ENCODE measurements at places on chromosomes 2 and 18. TPM values are rescaled to one million over a fixed set of nuclear protein-coding genes. Genes with fewer than 3 reads are reported as not detected.

DNA sequence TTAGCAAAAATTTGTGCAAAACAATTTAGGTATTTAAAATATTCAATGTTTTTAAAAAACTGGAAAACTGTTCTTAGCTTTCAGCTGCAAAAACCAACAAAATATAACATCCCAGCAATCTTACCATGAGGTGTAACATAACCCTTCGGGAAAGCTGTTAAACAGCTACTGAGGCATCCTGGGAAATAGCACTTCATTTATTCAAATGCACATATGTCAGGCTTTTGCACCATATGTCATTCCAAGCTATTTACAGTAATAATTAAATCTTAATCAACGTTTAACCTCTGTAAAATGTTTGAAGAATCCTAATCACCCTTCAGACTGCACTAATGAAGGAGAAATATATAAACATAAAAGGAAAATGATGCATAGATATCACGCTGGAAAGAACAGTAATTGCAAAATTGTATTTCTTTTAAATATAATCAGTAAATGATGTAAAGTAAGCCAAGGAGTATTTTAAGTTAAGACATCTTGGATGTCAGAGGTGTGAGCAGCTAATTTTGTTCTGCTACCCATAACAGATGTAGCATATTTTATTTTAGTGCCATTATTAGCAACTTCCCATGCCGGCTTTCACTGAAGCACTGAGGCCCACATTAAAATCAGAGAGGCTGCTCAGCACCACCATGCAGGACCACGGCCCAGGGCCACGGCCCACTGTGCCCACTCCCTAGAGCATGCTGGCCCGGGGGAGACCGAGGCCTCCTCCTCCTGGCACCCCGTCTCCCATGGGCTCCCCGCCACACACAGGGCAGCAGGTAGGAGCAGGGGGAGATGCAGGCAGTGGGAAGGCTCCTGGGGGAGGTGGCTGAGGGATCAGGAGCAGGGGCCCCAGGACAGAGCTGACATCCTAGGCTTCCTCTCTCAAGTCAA lies 30.9 kb downstream of the EMX1 start:
- DNase-seq = no peak

Gene PTPRN
- total RNA-seq = 5.3 TPM

Gene KRTCAP3
- 0.45 TPM for total RNA-seq

Gene PEX13
- 26.7 TPM for total RNA-seq

Gene MBOAT2
- 19.9 TPM for total RNA-seq

Gene LYPD6B
- not detected for total RNA-seq

Gene EFEMP1
- total RNA-seq = 81.7 TPM

Gene CD226
- 0.26 TPM for total RNA-seq

Gene AQP12B
- not detected for total RNA-seq

GRCh38 chr2:568639-569235 lies 108.5 kb downstream of the TMEM18 start:
- no peak for DNase-seq

Gene UNC80
- total RNA-seq = 0.06 TPM

Gene MAP3K20
- total RNA-seq = 335 TPM

DNA sequence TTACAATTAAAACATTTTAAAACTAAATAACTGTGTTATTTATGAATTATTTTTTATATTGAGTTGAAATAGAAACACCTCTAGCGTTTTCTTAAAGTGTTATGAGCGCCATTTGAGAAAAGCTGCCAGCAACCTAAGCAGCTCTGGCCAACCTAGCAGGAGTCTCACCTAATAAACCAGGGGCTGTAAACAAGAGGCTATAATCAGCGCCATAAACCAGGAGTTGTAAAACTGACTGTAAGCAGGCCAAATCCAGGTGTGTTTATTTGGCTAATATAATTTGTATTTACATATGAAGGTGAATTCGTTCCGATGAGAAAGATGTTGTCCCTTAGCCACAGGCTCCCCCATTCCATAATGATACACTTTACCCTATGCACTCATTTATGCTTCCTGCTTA lies 34.7 kb downstream of the LRRTM1 start:
- no peak for DNase-seq

Data from esophagus muscularis mucosa (tissue), 4 donors.